ENCODE measurements at places on chromosomes 7 and 10.
A peak's percentile ranks its signal among the peaks of the same experiment; 100 is the strongest.

GRCh38 chr10:16656895-16657294 lies 135.2 kb upstream of the C1QL3 start:
- no peak for DNase-seq

DNA sequence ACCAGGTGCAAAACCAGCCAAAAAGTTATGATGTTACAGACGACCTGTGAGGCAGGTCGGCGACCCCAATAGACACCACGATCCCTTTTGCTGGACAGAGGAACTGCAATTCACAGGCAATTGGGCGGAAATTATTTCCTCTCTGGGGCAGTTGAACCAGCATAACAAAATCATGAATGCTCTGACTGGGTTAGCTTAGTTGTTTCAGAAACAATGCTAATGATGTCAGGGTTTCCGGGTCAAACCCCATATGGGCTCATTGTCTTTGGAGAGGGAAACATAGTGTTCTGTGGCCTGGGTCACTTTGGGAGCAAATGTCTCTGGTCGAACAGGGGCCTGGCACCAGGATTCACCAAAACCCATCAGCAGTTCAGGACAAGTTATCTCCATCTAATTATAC lies 669.1 kb upstream of the NRP1 start:
- DNase-seq, result no peak

- DNase-seq, result no peak
Measured at GRCh38 chr7:138204285-138204981, 128.2 kb downstream of the AKR1D1 start.

DNA sequence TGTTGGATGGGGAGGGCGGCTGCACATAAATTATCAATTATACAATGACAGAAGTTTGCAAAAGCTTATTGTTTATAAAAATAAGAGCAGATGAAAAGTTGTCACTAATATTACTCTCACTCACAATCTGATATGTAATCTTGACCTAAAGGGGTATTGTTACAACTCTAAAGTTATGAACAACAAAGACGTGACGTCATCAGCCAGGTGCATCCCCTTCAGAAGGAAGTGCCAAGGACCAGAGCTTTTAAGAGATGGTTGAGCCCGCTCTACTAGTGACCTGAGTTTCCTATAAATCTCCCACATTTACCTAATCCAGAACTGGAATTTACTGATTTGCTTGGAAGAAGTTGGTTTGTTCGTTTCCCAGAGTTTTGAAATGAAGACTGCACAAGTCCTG lies 247.7 kb upstream of the MGMT start:
- no peak for DNase-seq

DNA sequence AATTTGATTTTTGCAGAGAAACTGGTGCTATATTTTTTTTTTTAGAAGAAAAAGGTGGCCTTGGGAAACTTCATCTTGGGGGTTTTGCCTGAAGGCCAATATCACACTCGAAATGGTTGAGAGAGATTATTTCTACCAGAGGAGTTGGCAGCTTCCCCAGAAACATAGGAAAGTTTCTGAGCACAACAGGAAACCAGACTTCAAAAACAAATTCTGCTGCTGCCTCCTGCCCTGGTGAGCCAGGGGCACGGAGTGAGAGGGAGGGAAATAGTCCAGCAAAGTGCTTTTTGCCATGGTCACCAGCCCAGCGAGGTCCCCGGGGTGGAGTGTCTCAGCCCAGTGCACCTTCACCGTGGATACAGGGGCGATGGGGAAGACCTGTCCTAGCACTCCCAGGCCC lies 61.1 kb downstream of the FOXI2 start:
- DNase-seq, result no peak

DNA sequence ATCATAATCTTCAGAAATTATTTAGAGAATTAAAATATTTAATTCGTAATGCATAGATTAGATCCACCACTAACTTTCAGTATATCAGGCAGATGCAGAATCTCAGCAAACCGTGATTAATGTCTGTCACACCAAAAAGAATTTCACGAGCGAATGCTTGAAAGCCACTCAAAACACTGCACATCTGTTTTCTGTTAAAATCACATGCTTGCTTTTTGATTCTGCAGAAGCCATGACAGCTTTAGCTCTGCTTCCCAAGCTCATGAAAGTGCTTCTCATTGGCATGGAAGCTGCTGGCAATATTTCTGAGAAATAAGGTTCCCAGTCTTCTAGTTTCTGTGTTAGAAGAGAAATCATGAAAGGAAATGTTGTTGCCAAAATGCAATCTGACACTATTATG lies 837.8 kb upstream of the LRRN3 start:
- DNase-seq, result no peak

- no peak for DNase-seq
Measured at GRCh38 chr10:4219901-4220300, 434.9 kb upstream of the KLF6 start.

DNA sequence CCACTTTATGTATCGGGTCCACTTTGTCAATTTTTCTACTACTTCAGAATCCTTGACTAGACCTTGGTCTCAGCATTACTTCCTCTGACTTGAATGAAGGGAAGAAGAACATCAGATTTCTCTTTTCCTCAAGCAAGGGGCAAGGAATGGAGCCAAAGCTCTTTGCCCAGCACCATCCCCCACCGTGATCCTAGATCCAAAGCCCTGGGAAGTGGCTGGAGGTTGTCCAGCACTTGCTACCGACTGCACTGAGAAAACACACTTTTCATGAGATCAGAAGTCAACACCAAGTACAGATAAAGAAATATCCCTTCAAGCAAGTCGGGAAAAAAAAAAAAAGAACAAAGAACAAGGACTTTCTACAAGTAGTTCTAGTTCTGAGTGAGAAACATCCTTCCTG lies 102.1 kb upstream of the DDC start:
- DNase-seq, result no peak

- no peak for DNase-seq
Measured at GRCh38 chr7:117393781-117394180, 33.5 kb downstream of the ASZ1 start.

DNA sequence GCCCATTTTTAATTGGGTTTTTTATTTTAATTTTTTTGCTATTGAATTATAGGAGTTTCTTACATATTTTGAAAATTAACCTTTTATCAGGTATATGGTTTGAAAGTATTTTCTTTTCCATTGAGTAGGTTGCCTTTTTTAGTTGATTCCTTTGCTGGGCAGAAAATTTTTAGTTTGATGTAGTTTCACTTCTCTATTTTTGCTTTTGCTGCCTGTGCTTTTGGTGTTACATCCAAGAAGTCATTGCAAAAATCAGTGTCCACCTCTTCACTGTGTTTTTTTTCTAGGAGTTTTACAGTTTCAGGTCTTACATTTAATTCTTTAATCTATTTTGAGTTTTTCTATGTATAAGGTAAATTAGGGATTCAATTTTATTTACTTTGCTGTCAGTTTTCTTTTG lies 129.8 kb upstream of the FERD3L start:
- DNase-seq, result no peak

DNA sequence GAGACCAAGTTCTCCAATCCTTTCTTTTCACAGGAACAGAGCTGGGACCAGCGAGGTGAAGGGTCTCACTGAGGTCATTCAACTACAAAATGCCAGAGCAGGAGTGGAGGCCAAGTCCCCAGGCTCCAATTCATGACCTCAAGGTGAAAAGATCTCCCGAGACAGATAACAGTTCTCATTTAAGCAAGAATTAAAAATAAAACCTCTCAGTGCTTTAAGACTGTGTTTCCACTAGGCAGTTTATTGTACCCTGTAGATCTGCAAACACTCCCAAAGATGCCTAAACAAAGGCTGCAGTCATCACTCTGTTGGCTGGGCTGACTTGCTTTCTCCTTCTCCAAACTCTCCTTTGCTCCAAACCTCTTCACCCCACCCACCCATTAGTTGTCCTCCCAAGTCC lies 74.8 kb upstream of the CXCL12 start:
- no peak for DNase-seq

GRCh38 chr7:141328290-141328689 lies 222.9 kb upstream of the AGK start:
- DNase-seq, result no peak

DNA sequence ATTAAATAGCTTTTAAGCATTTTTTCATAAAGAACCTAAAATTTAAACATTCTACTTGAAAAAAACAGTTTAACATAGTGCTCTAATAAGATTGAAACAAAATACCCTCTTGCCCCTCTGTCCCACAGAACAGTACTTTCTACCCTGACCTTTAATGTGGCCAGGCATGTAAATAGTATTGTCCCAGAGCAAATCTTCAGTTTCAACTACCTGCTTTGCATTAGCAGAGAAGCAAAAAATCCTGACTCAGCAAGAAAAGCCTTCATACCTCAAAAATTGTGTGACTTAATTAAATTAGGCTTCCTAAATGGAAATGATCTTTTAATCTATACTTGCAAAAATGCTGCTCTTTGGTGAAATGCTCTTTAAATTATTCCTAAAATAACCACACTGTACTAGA lies 237.4 kb upstream of the AOAH start:
- DNase-seq, result no peak

GRCh38 chr10:122391875-122392274 lies 17.4 kb downstream of the PLEKHA1 start:
- no peak for DNase-seq

DNA sequence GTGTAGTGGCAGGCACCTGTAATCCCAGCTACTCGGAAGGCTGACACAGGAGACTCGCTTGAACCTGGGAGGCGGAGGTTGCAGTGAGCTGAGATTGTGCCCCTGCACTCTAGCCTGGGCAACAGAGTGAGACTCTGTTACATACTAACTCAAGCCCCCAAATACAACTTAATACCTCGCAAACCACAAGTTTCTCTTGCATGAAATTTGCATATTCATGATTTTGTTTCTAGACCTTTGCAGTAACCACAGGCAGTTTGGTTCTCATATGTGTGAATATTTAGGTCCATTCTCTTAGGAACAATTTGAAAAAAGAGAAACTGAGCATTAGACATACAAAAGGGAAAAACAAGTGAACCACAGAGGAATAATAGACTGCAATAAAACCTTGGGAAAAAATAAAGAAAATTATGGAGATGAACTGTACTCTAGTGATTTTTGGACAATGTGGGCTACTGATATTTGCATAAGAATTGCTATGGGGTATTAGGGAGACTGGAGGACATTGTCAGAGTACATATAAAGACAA lies 77.0 kb downstream of the ZNF277 start:
- no peak for DNase-seq

GRCh38 chr10:43188702-43189101 lies 50.5 kb downstream of the CSGALNACT2 start:
- no peak for DNase-seq

GRCh38 chr7:18294411-18294810 lies 201.1 kb upstream of the HDAC9 start:
- DNase-seq, result no peak

GRCh38 chr10:112844681-112845544 lies 105.1 kb upstream of the TCF7L2 start:
- no peak for DNase-seq

- no peak for DNase-seq
Measured at GRCh38 chr10:106775127-106775526, 389.4 kb downstream of the SORCS1 start.

GRCh38 chr7:50425318-50425717 lies 24.8 kb downstream of the FIGNL1 start:
- DNase-seq, result no peak

GRCh38 chr7:81053623-81054022 lies 134.8 kb upstream of the SEMA3C start:
- no peak for DNase-seq

DNA sequence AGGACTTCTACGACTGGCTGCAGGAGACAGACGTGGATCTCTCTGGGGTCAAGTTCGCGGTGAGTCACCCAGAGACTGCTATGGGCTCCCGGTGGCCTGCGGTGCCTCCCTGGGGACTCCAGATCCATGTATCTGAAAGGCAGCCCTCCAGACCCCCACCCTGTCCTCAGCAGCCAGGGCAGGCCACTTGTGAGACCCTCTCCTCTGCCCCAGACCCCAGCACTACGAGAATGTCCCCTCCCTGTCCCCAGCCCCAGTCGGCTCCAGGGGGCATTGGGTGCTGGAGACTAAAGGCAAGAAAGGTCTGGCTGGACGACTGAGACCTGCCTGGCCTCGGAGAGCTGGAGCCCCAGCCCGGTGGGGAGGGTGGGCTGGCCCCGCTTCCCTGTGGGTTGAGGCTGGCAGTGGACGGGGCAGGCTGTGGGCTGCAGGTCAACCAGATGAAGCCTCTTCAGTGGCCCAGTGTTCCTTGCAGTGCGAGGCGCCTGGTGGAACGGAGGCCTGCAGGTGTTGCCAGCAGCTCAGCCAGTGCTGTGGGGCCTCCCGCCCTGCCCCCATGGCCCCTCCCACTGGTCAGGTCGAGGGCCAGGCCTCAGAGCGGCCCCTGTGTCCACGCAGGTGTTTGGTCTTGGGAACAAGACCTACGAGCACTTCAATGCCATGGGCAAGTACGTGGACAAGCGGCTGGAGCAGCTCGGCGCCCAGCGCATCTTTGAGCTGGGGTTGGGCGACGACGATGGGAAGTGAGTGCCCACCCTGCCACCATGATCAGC lies 13.8 kb downstream of the TMEM120A start:
- no peak for DNase-seq

DNA sequence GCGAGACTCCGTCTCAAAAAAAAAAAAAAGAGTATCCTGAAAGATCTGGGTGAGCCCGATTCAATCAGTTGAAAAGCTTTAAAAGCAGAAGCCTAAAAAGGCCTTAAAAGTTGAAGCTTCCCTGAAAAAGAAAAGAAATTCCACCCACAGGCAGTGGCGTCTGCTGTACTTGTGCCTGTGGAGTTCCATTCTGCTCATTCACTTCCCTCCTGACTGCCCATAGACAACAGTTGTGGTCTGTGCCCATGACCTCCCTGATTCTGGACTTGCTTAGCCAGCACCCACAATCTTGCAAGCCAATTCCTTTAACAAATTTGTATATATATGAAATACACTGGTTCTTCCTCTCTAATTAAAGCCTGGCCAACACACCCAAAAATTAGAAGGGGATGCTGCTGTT lies 141.7 kb downstream of the DLG5 start:
- DNase-seq, result no peak

DNA sequence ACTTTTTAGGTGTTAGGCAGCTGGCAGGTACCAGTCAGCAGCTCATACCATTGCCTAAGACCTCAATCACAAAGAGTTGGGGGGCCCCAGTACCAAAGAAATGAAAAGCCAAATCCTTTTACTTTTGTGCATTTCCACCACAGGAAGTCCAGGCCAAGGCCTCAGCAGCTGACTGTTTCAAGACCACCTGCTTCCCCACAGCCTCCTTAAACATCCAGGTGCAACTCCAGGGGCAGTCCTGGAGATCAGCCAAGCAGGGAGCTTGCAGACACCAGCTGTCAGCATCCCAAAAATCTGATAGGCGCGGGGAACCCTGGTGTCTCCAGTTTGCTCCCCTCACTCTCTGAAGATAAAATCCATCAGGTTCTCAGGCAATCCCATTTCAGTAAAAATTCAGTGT lies 91.5 kb upstream of the EFCAB10 start:
- DNase-seq, result peak; percentile 83

GRCh38 chr7:132527467-132528410 lies 48.5 kb downstream of the PLXNA4 start:
- DNase-seq, result no peak
